Stimulated activated CD8-positive, alpha-beta memory T cell treated with anti-CD3 and anti-CD28 coated beads, Interleukin-7, amount 100 ng/mL, for 1 hour (primary cell): ENCODE measurements at places on chromosomes 5 and 9.

DNA sequence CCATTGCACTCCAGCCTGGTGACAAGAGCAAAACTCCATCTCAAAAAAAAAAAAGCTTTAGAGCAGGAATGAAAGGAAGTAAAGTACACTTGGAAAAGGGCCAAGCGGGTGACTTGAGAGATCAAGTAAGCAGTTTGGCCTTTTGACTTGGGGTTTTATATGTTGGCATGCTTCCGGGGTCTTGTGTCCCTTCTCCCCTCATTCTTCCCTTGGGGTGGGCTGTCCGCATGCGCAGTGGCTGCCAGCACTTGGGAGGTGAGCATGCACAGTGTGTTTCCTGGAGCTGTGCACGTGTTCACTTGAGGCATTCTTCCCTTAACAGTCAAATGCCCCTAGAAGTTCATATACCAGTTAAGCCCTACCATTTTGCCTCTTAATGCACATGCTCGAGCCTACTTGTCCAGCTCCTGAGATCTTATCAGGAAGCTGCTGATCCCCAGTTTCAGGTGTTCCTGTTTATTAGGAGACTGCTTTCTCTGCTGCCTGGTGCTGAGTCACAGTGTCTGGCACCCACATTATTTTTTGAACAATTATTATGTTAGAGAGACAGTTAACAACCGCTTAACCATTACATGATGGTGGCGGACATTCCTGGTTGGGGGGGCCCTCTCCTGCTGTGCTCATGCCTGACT lies 32.6 kb upstream of the PRRC2B start:
- DNase-seq, result no peak

- no peak for DNase-seq
Measured at GRCh38 chr5:36688722-36689121, 82.3 kb downstream of the SLC1A3 start.

DNA sequence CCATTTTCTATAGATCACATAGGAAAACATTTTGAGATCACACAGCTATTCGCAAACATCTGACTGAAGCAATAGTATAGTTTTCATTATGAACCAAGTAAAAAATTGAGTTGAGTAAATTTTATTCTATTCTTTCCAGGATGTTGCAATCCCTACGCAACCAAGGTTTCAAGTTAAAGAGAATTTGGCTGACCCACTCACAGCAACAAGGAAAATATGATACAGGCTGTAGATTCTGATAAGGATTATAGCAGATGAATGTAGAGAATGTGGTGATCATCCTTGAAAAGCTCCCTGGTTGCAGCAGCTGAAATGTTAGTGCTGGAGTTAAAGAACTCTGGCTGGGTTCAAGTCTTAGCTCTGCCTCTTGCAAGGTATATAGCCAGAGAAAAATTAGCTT lies 4.7 kb downstream of the ABCA1 start:
- no peak for DNase-seq

- no peak for DNase-seq
Measured at GRCh38 chr5:148391422-148391821, 7.7 kb downstream of the FBXO38 start.
